ENCODE measurements at places on chromosomes 5 and 9. TPM values are rescaled to one million over a fixed set of nuclear protein-coding genes. Genes with fewer than 3 reads are reported as not detected.

Gene MAMDC2
- polyA plus RNA-seq, result not detected

Gene ARL14EPL
- polyA plus RNA-seq, result not detected

Gene MELK
- 2.2 TPM for polyA plus RNA-seq

Gene TGFBR1
- 18.4 TPM for polyA plus RNA-seq
